H1 (cell line): ENCODE measurements at places on chromosomes 3 and 15. TPM values are rescaled to one million over a fixed set of nuclear protein-coding genes. Genes with fewer than 3 reads are reported as not detected.

Gene CDAN1
- 15.0 and 18.6 TPM in 2 replicates for total RNA-seq

GRCh38 chr15:95839367-95839782 lies 491.1 kb upstream of the NR2F2 start:
- no peak for DNase-seq

- DNase-seq: no peak
Measured at GRCh38 chr3:174716956-174717505, 142.1 kb upstream of the NAALADL2 start.

DNA sequence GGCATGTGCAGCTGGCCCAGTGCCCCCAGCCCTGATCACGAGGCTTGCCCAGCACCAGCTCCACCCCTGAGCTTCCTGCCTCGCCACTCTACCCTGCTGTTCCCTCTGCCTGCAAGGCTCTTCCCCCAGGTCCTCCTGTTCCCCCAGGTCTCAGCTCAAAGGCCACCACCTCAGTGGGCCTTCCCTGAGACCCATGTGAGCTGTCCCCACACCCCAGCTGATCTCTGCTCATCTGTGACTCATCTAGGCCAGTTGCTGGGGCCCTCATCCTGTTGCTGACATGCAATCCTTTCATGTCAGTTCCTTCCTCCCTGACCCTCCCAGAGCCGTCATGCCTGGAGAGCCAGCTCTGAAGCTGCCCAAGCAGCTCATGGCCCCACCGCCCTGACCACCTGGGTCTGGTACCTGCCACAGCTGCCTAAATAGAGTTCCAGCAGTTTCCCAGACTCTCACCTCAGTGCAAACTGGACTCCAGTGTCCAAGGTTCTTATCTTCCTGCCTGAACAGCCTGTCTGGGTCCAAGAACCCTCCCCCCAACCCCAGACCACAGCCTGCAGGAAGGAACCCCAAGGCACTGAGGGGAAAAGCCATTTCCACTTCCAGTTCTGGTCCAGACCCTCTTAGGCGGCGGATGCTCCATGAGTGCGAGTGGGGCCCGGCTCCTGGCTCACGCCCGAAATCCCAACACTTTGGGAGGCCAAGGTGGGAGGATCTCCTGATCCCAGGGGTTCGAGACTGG lies 116.6 kb upstream of the IQSEC1 start:
- no peak for DNase-seq

Gene CCR3
- total RNA-seq: not detected in 2 replicates

GRCh38 chr3:126393563-126393962 lies 1.1 kb upstream of the CFAP100 start:
- DNase-seq: no peak

GRCh38 chr3:57169872-57170623 lies 4.9 kb upstream of the IL17RD start:
- peak; percentile 65 for DNase-seq

Gene TGM4
- not detected in 2 replicates for total RNA-seq

Gene CTXN2
- total RNA-seq: not detected in 2 replicates

GRCh38 chr3:11480663-11481298 lies 162.9 kb downstream of the VGLL4 start:
- DNase-seq: no peak

- DNase-seq: no peak
Measured at GRCh38 chr3:140843656-140844055, 98.0 kb upstream of the SLC25A36 start.

DNA sequence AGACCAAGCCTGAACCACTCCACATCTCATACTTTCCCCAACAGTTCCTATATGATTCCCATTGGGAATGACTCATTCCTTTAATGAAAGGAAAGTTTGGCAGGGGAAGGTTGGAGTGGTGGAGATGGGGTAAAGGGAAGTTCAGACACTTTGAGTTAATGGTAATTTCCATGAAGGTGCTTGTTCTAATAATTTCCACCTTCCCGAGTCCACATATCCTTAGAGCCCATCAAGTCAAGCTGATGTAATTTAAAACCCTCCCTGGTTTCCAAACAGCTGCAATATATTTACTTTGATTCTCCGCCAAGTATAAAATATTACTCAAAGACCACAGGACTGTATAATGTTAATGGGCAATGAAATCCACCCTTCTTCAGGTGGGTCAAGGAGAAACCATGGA lies 95.0 kb upstream of the GALNT15 start:
- DNase-seq: no peak

Gene TTLL13
- 0.19 TPM in 1 of 2 replicates, not detected in the other for total RNA-seq

Gene CCRL2
- total RNA-seq: not detected in 2 replicates

GRCh38 chr3:126135406-126136076 lies 44.8 kb downstream of the ALDH1L1 start:
- DNase-seq: peak; percentile 38
